ENCODE measurements at places on chromosomes 6 and 20. TPM values are rescaled to one million over a fixed set of nuclear protein-coding genes. Genes with fewer than 3 reads are reported as not detected.

Gene PEDS1
- 23.9 TPM for total RNA-seq

Gene TBC1D20
- 32.5 TPM for total RNA-seq

Gene AK9
- 0.75 TPM for total RNA-seq

Gene ZBTB22
- total RNA-seq: 35.5 TPM

Gene SSTR4
- total RNA-seq: not detected

DNA sequence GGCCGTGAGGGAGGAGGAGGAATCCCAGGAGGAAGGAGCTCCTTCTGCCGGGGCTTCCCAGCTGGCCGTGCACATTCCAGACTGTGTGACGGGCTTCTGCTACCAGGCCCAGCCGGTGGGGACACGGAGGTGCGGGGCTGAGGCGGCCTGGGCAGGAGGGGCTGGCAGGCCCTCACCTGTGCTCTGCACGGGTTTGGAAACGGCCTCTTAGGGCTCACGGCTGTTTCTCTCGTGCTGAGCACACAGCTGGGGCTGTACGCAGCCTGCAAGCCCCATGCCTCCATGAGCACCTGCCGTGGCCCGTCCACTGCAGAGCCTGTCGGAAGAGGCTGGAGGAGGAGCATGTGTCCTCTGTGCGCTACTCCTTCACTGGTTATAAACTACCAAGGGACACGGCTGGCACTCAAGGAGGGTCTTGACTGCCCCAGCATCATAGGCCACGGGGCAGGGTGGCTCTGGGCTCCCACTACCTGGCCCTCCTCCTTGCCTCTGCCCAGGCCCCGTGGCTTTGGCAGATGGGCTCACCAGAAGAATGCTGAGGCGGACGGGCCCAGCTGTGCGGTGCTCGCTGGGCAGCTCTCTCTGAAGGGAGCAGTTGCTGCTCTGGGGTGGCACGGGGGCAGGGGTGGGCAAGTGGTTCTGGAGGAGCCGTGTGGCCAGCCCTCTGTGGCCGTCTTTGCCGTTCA, 15.8 kb downstream of the NPEPL1 start:
- DNase-seq: no peak
- H3K36me3 ChIP-seq: peaks cover 38% of the 10 kb centered on the region
- no peak overlapping the region for H3K27ac ChIP-seq

- DNase-seq: no peak
- H3K27ac ChIP-seq: no peak overlapping the region
- no peaks in the 10 kb centered on the region for H3K36me3 ChIP-seq
- H3K4me1 ChIP-seq: no peaks in the 10 kb centered on the region
These were observed 105.9 kb downstream of the SLC35F1 start for GRCh38 chr6:118012944-118013343.

Data from ascending aorta (tissue), 2 donors.